ENCODE measurements at places on chromosomes 2 and 18.
A peak's percentile ranks its signal among the peaks of the same experiment; 100 is the strongest.

GRCh38 chr2:209973328-209973727, 29.1 kb upstream of the RPE start:
- DNase-seq: no peak

DNA sequence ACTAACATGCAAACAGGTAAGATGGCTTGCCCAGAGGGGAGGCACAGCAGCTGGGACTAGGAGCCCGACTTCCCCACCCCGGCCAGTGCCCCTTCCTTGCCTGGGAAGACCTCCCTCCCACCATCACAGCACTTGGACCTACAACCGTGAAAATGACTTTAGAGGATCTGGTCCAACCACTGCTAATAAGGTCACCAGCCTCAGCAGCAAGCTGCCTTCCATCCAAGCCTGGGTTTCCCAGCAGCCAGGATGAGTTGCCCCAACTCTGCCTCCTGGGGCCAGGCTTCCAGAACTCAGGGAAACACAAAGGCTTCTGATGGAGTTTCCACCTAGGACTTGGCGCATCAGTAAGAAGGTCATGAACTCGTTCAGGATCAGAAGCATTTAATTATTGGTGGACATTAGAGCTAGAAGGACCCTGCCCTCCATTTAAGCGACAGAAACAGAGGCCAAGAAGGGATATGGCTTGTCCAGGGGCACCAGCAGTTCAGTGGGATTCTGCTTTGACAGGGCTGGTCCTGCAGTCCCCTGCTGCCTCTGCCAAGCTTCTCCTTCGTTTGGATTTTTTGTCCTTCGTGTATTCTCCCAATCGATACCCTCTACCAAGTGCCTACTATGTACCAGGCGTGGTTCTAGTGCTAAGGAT, 403.0 kb upstream of the ID2 start:
- no peak for DNase-seq

GRCh38 chr18:74652392-74652988, 54.8 kb downstream of the ZNF407 start:
- DNase-seq: peak; percentile 82

GRCh38 chr2:60352491-60353405, 200.7 kb downstream of the BCL11A start:
- DNase-seq: no peak

DNA sequence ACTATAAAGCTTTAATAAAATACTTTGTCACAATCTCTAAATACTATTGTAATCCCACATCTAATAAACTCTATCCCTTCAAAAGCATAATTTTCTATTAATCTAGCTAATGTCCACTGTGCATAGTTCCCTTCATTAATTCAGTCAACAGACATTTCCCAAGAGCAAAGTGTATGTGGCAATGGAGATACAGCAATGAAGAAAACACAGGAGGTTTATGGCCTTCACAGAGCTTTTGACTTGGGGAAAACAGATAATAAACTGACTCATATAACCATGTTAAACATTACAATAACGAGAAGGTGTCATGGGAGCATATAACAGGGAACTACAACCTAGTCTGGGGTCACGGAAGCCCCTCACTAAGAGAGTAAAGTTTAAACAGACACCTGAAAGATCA, 86.3 kb downstream of the SPIRE1 start:
- DNase-seq: no peak

DNA sequence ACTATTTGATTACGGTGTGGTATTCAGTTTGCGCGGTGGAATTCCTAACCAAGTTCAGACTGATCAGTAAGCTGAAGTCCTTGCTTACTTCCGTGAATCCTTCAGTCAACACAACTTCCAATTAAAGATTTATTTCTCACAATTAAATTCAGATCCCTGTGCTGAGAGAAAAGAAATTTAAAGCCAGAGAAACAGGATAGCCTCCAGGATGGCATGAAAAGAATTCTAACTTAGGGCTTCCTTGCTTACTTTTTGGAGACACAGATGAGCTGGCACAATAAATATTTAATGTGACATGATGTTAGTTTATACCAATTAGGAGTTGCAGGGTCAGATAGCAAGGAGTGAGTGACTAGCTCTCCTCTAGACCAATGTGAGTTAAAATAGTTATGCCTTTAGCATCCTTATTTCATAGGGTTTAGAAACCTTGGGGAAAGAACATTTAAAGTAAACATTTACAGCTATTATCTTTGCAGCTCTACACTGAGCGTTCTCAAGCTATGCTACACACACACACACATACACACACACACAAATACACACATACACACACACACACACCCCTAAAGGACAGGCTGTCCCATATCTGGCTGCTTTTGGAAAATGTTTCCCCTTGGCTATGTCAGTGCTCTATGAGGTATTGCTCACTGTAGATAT, 151.0 kb downstream of the TRIB2 start:
- DNase-seq: no peak

DNA sequence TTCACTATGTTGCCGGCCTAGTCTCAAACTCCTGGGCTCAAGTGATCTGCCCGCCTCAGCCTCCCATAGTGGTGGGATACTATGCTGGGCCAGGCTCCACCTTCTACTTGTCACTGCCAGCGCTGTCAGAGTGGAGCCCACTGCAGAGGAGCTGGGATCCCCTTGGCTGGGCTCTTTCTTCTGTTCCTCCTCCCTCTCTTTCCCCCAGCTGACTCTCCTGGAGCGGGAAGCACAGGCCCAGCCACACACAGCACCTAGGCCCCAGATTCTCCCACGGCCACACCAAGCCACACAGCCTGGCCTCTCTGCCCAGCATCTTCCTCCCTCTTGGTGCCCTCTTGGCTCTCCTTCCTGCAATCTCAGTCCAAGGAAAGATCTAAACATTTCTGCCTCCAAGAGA, 3.7 kb upstream of the GAREM2 start:
- DNase-seq: no peak

- peak; percentile 59 for DNase-seq
Measured at GRCh38 chr2:85887566-85888019, 1.2 kb downstream of the ST3GAL5 start.

DNA sequence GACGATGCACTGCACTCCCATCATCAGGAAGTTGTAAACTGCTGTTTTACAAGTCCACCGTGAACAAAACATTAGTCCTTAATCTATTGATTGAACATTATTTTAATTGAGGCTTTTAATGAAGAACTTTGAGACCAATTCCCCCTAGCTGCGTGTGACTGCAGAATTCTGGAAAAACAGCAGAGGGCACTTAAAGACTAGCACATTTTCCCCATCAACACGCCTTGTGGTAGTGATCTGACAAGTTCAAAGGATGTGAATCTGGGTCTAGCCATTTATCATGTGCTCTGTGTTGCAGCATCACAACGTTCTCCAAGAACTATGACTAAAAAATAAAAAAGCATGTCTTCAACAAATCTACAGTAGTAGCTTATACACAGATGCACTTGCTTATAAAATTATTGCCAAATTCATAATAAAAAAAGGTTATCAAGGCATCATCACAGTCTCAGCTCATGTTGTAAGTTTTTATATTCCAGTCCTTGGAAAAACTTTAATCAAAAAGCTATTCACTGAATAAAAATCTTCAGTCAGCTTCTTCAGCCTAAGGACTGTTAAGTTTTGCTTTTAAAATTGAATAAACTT, 35.8 kb downstream of the SKOR2 start:
- DNase-seq: peak; percentile 90

DNA sequence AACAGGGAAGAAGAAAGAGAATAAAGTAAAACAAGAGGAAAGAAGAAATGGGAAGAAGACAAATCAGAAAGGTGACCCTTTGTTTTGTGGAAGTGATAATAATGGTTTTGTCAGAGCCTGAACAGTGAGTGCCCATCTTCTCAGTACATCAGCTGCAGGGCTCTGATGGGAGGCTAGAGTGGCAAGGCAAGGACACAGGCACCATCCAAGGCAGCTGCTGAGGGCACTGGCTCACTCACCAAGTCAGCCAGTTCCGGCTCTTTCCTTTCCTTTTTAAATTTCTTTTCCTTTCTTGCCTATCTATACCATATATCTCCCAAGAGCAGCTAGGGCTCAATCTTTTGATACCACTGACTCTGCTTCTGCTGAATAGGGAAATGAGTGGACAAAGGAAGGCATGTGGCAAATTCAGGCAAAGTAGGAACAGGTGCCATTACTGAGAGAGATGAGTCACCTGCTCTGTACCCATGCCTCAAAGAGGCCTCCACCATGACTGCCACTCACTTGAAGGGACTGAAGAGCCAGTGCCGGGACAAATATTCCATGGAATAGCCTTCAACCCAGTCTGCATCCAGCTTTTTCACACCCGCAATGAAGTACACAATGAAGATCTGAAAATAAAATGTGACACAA, 6.2 kb downstream of the GGCX start:
- no peak for DNase-seq

DNA sequence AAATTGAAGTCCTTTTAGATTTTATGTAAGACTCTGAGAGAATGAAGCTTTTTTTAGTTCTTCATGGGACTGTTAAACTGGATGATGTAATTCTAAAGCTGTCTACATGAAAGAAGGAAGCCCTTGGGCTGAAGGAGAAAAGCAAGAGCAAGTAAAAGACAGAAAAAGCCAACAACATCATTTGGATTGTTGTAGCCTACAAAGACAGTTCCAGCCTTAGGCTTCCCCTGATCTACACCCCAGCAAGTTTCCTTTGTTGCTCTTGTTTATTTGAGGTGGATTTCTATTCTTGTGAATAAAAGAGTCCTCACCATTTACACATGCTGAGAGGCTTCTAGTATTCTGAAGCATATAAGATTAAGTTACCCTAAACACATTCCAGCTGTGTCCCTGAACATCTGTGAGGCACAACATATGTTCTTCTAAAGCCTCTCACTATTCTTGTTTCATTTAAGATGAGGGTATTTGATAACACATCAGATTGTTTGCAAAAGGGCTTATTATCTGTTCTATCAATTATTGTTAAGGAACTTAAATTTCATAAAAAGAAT, 377.8 kb downstream of the LNPK start:
- peak; percentile 64 for DNase-seq

DNA sequence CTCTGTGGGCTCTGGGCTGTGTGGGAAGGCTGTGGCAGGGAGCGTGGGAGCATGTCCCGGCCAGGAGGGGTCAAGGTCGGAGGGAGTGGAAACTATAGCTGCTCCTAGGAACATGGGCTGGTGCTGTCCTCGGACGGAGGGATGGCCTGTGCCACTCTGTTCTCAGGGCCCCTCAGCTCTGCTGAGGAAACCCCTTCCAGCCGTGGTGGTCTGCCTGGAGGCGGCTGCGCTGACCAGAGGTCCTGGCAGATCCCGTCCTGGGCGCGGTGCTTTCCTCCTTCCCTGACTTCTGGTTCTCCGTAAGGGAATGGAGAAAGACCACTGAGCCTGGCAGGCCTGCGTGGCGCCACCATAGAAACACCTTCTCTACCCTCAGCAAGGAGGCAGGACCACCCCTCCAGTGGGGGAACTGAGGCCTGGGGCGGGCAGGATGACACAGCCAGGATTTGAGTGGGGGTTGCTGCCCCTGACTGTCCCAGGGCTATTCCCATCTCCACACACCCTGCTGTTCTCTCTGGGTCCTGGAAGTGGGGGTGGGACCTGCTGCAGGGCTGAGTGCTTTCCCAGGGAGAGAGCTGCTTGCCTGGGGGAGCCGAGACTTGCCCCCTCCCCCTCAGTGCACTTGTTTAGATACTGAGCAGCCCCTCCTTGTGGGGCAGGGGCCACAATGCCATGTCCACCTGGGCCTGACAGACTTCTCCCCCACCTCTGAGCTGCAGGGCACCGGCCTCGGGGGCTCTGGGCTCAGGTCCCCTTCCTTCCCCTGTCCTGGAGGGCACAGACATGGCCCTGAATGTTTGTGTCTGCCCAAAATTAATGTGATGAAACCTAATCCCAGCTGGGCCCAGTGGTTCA, 301.0 kb upstream of the HS6ST1 start:
- DNase-seq: no peak

DNA sequence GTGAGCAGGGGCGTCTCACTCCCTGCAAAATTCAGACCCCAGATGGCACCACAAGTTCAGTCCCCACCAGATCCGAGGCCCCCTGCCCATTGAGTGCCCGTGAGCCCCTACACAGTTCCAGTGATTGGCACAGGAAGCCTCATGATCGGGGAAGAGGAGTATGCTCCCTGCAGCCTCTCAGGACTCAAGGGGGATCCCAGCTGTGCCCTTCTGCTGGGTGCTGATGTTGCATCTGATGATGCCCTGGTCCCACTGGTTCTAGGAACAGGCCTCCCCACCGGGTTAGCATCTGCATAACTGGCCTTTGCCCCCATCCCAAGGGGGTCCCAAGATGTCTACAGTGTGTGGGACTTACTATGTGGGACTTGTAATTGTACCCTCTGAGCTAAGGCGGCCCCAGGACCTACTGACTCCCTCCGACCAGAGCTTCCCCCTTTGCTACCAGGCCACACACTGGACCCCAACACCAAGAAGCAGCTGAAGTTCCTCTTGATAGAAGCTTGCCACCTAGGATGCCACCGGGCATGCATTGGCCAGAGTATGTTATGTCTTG, 8.6 kb downstream of the ALPG start:
- no peak for DNase-seq
